ENCODE measurements at places on chromosomes 13 and 19. TPM values are rescaled to one million over a fixed set of nuclear protein-coding genes. Genes with fewer than 3 reads are reported as not detected.
A peak's percentile ranks its signal among the peaks of the same experiment; 100 is the strongest.

DNA sequence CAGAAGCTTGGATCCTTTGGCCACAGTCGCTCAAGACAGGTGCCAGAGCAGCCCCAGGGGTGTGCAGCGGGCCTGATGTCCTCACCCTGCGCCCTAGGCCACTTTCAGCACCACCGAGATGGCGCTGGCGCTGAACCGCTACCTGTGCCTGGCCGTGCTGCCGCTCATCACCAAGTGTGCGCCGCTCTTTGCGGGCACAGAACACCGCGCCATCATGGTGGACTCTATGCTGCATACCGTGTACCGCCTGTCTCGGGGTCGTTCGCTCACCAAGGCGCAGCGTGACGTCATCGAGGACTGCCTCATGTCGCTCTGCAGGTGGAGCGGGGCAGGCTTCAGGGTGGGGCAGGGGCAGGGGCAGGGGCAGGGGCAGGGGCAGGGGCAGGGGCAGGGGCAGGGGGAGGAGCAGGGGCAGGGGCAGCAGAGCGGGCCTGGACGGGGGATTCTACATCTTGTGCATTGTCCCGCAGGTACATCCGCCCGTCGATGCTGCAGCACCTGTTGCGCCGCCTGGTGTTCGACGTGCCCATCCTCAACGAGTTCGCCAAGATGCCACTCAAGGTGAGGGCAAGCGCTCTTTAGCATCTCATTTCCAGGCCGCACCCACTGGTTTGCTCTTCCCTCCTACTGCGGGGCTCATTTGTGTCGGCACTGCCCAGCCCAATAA, 69.1 kb downstream of the RYR1 start:
- no peak for DNase-seq

GRCh38 chr19:19134687-19135158, 3.6 kb downstream of the TMEM161A start:
- no peak for DNase-seq

GRCh38 chr13:102680842-102681740, 13.8 kb downstream of the METTL21C start:
- no peak for DNase-seq

DNA sequence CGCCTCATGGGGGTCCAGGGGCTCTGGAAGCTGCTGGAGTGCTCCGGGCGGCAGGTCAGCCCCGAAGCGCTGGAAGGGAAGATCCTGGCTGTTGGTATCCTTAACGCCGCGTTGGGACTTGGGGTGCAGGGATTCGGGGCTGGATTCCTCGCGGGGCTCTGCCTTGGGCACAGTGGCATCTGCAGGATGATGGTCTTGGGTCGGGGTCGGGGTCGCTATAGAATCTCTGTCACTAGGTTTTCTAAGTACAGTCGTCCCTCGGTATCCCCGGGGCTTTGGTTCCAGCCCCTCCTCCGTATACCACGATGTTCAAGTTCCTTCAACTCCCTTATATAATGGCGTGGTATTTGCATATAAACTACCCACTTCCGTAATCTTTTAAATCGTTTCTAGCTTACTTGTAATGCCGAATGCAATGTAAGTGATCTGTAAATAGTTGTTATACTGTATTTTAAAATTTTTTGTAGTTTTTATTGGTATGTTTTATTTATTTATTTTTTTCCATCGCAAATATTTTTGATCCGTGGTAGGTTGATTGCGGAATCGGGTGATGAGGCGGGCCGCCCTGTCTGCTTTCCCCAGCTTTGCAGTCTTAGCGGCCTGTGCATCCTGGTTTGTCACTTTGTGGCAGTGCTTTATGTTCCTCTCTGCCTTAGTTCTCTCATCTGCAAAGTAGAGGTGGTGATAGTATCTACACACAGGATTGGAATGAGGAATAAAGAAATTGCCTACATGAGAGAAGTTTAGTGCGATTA, 606 bp downstream of the ERCC5 start:
- peak; percentile 8 for DNase-seq

DNA sequence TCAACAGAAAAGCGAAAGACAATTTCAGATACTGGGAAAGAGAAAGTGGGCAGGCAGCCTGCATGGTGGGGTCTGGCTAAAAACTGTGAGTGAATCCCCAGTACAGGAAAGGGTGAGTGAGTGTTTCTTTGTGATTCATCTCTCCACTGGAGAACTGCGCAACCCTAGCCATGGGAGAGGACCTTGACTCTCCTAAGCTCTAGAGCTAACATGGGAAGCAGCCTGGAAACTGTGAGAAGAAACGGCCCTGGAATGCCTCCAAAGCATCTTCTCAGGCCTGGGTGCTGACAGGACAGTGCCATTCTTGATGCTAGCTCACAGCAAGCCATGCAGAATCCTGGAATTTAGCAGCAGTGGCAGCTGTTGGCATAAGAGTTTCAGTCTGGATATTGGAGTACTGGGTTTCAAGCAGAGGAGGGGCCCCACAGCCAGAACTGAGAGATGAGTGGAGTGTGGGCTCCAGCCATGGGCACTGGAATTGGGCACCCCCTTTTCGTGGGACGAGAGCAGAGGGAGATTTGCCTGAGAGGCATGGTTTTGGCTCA, 18.7 kb upstream of the SLAIN1 start:
- DNase-seq, result no peak

The ZNF835 gene
- not detected for total RNA-seq
